ENCODE measurements at places on chromosomes 16 and 17.

- no peak for DNase-seq
Measured at GRCh38 chr16:4298761-4299522, 16.9 kb upstream of the GLIS2 start.

DNA sequence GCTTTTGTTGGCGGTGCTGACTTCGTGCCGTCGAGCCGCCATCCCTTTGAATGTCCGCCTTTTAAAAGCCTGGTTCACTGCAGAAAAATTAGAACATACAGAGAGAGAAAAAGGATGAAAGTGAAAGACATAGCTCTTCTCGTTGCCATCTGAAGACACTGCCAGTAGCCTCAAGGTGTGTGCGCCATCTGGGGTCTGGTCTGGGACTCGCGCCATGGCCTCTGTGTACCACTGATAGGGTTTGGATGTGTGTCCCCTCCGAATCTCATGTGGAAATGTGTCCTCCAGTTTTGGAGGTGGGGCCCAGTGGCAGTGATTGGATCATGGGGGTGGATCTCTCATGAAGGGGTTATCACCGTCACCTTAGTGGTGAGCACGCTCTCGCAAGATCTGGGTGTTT is 15.5 kb downstream of the GSE1 start:
- no peak for DNase-seq

- DNase-seq: no peak
Measured at GRCh38 chr17:30405161-30405560, 26.4 kb downstream of the CPD start.

DNA sequence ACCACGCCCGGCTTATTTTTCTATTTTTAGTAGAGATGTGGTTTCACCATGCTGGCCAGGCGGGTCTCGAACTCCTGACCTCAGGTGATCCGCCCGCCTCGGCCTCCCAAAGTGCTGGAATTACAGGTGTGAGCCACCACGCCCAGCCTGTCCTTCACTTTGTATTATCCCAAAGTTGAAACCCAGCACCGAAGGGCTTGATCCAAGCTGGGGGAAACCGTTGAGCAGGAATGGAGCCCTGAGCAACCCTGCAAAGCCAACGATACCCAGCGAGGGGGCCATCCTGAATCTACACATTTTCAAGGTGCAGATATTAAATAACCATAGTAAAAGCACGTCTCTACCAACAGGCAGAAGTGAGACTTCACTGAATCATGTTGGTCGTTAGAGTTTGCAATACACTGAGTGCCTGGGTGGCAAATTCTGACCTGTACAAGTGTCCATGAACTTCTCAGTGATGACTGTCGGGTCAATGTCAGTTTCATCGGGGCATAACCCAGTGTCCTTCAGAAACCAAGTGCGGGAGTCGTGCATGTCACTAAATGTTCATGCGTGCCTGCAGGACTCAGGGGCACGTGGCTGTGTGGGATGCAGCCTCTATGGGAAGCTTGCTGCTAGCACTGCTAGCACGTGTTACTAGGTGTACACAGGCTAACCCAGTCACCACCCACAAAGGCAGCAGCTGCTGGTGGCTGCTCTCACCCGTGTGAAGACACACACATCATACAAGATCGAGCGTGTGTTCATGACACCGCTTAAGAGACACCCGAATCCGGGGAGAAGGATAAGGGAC is 10.5 kb upstream of the RBFOX3 start:
- no peak for DNase-seq

GRCh38 chr17:79922116-79922601 is 82.9 kb upstream of the CBX4 start:
- no peak for DNase-seq

DNA sequence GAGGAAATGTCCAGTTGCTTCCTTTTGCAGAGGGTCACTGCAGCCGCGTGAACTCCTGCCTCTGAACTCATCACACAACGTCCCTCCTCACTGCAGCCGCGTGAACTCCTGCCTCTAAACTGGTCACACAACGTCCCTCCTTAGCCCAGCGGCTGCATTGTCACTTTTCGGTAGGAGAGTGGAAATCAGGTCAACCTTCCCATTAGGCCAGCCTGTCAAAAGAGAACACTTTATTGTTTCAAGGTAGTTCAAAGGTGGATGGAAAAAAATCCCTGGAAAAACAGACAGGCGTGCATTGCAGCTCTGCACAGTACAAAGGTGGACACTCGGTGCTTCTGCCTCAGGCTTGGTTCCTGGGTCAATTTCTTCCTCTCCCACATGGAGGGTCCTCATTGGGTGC is 280.2 kb downstream of the FOXL1 start:
- no peak for DNase-seq

DNA sequence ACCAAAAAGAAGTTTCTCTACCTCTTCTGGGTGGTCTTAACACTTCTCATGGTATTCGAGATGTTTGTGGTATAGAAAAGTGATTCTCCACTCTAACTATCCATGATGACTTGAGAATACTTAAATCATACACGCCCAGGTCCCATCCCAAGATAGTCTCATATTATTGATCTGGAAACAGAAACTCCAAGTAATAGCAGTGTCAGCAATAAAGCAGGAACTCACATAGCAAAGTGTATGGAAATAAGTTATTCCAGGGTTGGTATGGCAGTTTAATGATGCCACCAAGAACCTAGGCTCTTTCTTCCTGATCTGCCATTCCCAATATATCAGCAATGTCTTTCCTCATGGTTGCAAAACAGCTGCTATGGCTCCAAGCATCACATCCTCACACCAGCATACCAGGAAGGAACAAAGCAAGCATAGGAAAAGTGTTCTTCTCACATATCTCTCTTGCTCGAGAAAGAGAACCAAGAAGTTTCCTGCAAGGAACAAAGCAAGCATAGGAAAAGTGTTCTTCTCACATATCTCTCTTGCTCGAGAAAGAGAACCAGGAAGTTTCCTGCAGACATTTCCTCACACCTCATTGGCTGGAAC is 23.6 kb upstream of the TOX3 start:
- DNase-seq: no peak

DNA sequence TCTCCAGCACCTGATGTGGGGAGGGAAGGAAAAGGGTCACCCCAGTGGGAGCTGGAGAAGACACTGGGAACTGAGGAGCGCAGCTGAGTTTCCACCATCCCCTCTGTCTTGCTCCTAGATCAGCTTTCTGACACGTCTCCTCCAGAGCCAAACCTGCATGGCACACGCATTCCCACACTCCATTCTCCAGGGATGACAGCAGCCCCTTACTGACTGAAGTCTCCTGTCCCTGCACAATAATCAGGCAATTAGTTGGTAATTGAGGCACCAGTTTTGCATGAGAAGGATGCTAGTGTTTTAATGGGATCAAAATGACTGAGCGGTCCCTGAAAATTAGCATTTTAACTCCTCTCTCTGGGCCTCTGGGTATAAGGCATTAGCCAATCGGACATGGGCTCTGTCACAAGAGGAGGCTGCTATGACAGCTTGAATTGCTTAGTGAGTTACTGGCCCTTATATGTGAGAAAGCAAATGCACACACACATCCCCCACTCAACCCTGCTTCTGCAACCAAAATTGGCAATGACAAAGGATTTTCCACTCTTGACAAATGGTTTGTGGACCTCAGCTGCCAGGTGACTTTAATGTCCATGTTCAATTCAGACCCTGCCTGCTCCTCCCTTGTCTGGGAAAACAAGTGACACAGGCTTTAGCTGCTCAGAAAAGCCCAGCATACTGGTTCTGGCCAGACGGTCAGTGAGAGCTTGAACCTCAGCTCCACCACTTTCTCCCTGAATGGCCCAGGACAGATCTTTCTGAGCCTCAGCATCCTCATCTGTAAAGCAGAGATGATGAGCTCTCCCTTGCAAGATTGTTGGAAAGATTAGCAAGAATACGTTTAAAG is 57.2 kb upstream of the SREBF1 start:
- no peak for DNase-seq

DNA sequence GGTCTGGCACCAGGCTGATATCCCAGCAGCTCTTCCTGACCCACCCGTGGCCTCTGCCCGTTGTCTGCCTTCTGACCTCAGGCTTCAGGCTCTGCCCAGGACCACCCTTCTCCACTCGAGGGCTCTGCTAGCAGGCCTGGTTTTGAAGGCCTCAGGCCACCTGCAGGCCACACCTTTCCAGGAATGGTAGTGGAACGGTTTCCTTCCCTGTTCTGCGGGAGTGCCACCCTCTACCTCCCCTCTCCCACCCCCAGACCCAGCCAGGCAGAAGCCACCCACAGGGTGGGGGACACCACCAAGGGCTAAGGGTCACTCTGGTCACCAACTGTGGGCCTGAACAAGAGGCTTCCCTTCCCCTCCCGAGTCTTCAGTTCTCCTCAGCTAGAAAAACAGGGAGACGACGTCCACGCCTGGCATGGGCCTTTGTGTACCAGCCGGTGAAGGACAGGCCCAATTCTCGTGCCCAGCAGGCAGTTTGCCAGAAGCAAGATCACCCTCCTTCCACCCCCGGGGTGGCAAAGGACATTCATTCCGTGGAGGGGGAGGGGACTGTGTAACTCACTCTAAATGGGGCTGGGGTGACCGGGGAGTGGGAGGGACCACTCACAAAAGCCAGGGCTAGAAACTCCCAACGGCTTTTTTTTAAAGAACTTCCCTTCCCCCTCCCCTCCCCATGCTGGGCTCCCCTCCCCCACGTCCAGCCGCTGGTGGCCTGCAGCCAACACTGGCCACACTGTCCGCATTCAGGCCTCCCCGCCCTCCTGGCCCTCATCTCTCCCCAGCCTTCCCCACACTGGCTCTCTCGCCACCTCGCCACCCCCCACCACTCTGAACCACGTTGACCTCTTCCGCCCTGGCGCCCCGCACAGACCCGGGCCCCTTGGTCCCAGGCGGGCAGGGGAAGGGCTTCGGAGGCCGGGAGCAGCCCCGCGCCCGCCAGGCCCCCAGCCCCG is 7.7 kb downstream of the CBX4 start:
- DNase-seq: no peak

- DNase-seq: no peak
Measured at GRCh38 chr16:64012166-64012565, 1109.7 kb downstream of the CDH11 start.

- DNase-seq: peak; percentile 85
Measured at GRCh38 chr16:77807-78443, at the start of gene MPG. Gene MPG, plus strand, starts transcription at chr16:78225. Its CDS starts 85 bp downstream, at chr16:78310.

- DNase-seq: no peak
Measured at GRCh38 chr17:21377705-21378396, 1.7 kb downstream of the KCNJ12 start.

- peak; percentile 59 for DNase-seq
Measured at GRCh38 chr16:88759245-88759975, 25.6 kb downstream of the PIEZO1 start.

GRCh38 chr17:44518032-44518431 is 14.8 kb upstream of the GPATCH8 start:
- DNase-seq: no peak

- no peak for DNase-seq
Measured at GRCh38 chr17:66322764-66323163, 20.4 kb downstream of the PRKCA start.

- no peak for DNase-seq
Measured at GRCh38 chr16:75398333-75398732, 35.0 kb downstream of the CFDP1 start.

DNA sequence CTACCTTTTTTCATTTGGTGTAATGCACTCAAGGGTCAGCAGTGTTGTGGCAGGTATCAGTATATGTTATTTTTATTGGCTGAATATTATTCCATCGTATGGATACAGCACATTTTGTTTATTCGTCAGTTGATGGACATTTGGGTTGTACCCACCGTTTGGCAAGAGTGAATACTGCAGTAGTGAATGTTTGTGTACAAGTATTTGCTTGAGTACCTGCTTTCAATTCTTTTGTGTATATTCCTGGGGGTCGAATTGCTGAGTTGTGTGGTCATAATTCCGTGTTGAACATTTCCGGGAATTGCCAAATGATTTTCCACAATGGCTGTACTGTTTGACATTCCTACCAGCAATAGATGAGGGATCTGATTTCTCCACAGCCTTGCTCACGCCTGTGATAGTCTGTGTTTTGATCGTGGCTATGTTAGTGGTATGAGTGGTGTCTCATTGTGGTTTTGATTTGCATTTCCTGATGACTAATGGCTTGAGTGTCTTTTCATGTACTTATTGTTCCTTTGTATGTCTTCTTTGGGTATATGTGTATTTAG is 108.4 kb downstream of the OR1D5 start:
- no peak for DNase-seq

DNA sequence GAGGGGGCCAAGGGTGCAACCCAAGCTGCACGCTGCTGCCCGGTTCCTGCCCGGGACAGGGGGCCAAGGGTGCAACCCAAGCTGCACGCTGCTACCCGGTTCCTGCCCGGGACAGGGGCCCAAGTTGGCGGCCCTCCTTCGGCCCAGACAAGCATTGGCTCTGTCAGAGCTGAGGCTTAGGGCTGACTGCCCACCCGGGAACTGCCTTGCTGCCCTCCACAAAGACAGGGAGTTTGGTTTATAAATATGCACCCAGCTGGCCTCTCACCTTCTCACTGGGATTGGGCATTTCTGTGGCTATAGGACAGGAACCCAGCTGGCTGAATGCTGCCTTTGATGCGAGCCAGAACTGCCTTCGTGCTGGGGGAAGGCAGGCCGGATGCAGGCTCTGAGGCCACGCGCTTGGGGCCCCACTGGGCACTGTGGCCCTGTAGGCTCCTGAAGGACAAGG is 105.7 kb downstream of the IRX5 start:
- no peak for DNase-seq

DNA sequence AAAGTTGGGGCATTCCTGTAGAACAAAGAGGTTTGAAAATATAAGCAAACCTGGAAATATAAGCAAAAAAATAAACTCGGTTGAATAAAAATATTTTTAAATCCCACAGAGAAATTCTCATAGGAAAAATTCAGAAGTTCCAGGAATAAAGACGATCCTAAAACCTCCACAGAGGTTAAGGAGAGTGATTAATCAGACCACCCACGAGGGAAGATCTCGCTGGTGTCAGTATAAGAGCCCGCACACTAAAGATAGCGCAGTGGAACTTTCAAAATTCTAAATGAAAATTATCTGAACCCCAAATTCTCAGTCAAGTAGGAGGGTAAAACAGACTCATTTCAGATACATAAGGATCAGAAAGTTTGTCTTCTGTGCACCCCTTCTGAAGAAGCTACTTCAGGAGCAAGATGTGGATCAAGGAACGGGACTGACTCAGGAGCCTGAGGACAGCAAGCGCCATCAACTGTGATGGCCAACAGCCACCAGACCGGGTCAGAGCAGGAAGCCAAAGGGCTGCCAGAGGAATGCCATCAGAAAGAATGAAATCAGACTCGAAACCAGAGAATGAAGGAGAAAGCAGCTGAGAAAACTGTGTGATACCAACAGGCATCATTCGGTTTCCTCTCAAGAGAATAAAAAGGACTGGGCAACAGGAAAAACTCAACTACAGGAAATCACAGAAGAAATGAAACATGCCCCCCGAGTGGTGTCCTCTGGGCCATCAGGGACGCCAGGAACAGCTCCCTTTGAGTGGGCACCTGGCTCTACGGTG is 66.9 kb downstream of the CYTH1 start:
- DNase-seq: no peak
